ENCODE measurements at places on chromosomes 3 and 15. TPM values are rescaled to one million over a fixed set of nuclear protein-coding genes. Genes with fewer than 3 reads are reported as not detected.
A peak's percentile ranks its signal among the peaks of the same experiment; 100 is the strongest.

The PP2D1 gene
- not detected for total RNA-seq

DNA sequence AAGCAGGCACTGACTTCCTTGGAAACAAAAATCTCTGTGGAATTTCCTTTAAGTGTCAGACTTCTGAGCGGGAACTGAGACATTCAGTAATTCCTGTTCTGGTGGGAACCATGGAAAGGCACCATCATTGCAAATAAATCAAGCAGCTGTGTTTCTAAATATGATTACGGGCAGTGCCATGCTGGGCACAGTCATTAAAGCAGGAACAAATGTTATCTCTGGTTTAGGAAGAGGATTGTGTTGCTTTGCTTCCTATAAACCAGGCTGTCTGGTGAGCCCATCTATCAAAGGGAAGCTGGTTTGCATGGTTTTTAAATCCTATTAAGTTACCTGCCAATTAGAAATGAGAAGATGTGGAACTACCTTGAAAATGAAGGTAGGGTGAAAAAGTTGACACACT, 86.7 kb downstream of the EBLN2 start:
- no peaks in the 10 kb centered on the region for H3K4me1 ChIP-seq
- no peak overlapping the region for H3K27ac ChIP-seq

The KIF7 gene
- 0.39 TPM for total RNA-seq

DNA sequence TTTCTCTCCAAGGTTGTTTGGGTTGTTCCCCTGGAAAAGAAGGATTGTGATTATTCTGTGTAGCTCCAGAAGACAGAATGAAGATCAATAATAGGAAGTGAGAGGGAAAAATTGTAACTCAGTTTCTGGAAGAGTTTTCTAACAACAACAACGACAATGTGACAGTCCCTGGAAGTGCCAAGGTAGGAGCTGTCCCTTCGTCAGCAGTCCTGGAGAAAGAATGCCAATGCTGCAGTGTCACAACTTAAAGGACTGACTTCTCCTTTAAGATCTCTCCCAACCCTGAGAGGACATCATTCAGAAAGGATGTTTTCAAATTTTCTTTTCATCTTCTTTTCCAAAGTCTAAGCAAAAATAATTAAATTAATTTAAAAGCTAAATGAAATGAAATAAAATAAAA, 136.4 kb upstream of the GAP43 start:
- H3K27ac ChIP-seq = no peak overlapping the region
- H3K36me3 ChIP-seq = no peaks in the 10 kb centered on the region
- no peak overlapping the region for H3K4me3 ChIP-seq
- no peak for DNase-seq
- no peaks in the 10 kb centered on the region for H3K27me3 ChIP-seq

The C3orf20 gene
- not detected for total RNA-seq

DNA sequence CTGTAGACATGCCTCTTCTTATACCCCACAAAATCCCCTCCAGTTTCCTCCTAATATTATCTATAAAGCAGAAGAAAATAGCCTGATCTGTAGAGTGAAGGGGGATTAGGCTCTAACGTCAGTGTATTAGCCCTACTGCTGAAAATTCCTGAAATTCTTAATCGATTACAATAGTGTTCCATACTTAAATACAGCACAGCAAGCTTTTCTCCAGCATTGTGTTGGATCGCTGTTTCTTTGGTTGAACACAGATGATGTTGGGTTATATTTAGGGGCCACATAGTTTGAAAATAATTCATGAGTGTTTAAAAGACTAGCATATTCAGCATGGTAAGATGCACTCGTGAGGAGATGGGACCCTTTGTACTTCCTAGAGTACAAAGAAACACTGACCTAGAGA, 52.5 kb downstream of the PIAS1 start:
- no peak for DNase-seq
- no peak overlapping the region for H3K4me3 ChIP-seq
- no peaks in the 10 kb centered on the region for H3K4me1 ChIP-seq

The TM4SF1 gene
- 34.5 TPM for total RNA-seq

DNA sequence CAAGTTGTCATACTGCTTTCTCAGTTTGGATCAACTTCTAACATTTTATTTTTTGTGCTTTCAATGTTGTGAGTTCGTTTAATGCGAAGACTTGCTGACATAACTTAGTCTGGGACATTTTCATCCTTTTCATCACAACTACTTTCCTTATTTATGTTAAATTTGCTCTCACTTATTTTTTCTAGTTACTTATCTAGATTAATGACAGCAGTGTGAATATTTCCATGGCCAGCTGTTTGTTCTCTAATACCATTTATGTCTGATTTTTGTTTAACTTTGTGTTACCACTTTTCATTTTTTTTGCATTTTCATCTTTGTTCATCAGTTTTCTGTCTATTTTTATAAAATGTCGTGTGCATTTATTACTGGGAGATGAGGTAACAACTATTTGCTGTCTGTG, 6.2 kb downstream of the SLC25A26 start:
- H3K36me3 ChIP-seq = no peaks in the 10 kb centered on the region
- H3K4me1 ChIP-seq = peaks cover 19% of the 10 kb centered on the region
- DNase-seq = no peak
- peak overlapping the region; percentile 56 for H3K27ac ChIP-seq
- no peak overlapping the region for H3K4me3 ChIP-seq

- H3K4me3 ChIP-seq = no peak overlapping the region
- H3K27me3 ChIP-seq = no peaks in the 10 kb centered on the region
- no peak overlapping the region for H3K27ac ChIP-seq
- no peak for DNase-seq
- no peaks in the 10 kb centered on the region for H3K36me3 ChIP-seq
Observed at GRCh38 chr3:148269816-148270215, 427.9 kb upstream of the AGTR1 start.

GRCh38 chr3:6262010-6262409, 598.9 kb upstream of the GRM7 start:
- no peak overlapping the region for H3K4me3 ChIP-seq
- no peaks in the 10 kb centered on the region for H3K36me3 ChIP-seq
- no peaks in the 10 kb centered on the region for H3K4me1 ChIP-seq
- H3K27ac ChIP-seq = no peak overlapping the region
- H3K27me3 ChIP-seq = no peaks in the 10 kb centered on the region
- DNase-seq = no peak

DNA sequence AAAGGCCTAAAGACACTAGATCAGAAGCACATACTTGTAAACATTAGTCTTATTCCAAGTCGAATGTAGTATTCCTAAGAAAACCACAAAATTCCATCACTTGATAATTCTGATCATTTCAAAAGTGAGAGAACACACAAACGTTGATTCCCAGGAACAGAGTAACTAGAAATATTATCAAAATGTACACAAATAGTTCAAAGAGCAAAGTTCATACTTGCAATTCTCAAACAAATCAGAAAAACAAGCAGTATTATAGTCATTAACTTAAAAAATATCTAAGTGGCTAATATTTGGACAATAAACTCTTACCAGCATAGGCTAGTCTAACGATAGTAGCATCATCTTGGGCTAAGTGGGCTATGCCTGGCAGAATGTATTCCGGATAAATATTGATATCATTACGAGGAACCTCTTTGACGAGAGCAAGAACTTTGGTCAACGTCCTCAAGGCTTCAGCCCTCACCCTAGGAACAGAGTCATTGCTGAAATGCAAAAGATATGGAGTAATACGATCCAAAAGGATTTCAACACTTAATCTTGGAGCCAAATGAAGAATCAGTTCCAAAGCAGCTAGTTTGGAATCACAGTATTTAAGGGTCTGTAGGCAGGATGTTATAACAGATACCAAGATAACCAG, 13.3 kb downstream of the PIK3R4 start:
- H3K4me3 ChIP-seq = no peak overlapping the region
- DNase-seq = peak; percentile 63
- H3K36me3 ChIP-seq = no peaks in the 10 kb centered on the region
- no peaks in the 10 kb centered on the region for H3K27me3 ChIP-seq
- peak overlapping the region; percentile 52 for H3K27ac ChIP-seq

GRCh38 chr3:44186712-44187111, 55.0 kb upstream of the TOPAZ1 start:
- no peaks in the 10 kb centered on the region for H3K36me3 ChIP-seq
- no peaks in the 10 kb centered on the region for H3K27me3 ChIP-seq
- DNase-seq = no peak
- H3K27ac ChIP-seq = no peak overlapping the region
- no peak overlapping the region for H3K4me3 ChIP-seq

GRCh38 chr15:62377736-62378480, 212.8 kb upstream of the C2CD4B start:
- no peaks in the 10 kb centered on the region for H3K4me1 ChIP-seq
- no peaks in the 10 kb centered on the region for H3K36me3 ChIP-seq
- no peak for DNase-seq
- no peaks in the 10 kb centered on the region for H3K27me3 ChIP-seq
- no peak overlapping the region for H3K4me3 ChIP-seq

DNA sequence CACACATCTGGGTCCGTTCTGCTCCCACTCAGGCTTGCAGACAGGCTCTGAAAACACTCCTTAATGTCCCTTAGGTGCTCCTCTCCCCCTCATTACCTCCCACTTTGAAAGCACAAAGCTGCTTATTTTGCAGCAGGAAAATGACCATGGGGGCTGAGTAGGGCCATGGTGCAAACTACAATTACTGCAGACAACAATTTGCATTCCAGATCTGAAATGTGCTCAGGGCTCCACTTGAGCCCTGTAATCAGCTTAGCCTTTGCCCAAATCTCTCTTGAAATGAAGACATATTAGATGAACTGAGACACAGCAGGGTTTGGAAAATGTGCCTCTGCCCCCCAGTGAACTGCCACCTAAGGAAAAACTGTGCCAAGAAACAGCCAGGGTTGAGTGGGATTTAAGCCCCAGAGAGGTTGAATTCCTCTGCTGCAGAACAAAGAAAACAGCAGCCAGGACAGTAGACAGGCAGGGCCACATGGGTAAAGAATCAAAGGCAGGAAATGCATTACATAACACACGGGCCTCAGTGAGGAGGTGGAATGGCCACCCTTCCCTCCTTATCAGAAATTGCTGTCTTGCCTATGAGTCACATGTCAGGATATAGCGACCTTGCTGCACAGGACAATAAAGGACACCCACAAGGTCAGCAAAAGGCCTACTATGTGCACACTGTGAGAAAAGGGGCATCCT, 126.8 kb upstream of the ARHGEF3 start:
- no peak for DNase-seq
- H3K27ac ChIP-seq = no peak overlapping the region
- H3K27me3 ChIP-seq = no peaks in the 10 kb centered on the region
- H3K36me3 ChIP-seq = no peaks in the 10 kb centered on the region

DNA sequence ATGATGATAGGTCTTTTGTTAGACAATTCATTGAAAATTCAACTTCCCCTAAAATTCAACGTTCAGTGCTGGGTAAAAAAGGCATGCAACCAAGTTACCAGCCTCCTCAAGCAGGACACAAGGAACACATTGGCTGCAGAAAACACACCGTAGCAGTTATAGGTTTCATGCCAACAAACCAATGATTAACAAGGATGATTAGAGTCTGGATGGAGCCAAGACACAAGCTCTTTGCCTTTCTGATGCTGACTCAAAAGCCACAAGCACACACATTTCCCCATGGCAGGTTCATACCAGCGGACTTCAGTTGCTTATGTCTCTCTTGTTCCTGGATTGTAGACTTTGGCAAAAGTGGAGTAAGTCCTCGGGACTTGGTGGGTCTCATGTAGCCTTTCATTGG, 105.8 kb downstream of the DHX30 start:
- H3K27me3 ChIP-seq = no peaks in the 10 kb centered on the region
- no peak for DNase-seq
- no peaks in the 10 kb centered on the region for H3K4me1 ChIP-seq
- no peak overlapping the region for H3K4me3 ChIP-seq
- H3K27ac ChIP-seq = no peak overlapping the region
- peaks cover 5% of the 10 kb centered on the region for H3K36me3 ChIP-seq

GRCh38 chr3:8456412-8456811, 45.2 kb upstream of the LMCD1 start:
- H3K4me1 ChIP-seq = no peaks in the 10 kb centered on the region
- no peak for DNase-seq
- no peak overlapping the region for H3K4me3 ChIP-seq
- no peaks in the 10 kb centered on the region for H3K27me3 ChIP-seq

All from right lobe of liver (tissue), 6 donors.